ENCODE measurements at places on chromosomes 4 and X.

GRCh38 chr4:24795666-24796381 is 451 bp downstream of the SOD3 start:
- no peak for DNase-seq

DNA sequence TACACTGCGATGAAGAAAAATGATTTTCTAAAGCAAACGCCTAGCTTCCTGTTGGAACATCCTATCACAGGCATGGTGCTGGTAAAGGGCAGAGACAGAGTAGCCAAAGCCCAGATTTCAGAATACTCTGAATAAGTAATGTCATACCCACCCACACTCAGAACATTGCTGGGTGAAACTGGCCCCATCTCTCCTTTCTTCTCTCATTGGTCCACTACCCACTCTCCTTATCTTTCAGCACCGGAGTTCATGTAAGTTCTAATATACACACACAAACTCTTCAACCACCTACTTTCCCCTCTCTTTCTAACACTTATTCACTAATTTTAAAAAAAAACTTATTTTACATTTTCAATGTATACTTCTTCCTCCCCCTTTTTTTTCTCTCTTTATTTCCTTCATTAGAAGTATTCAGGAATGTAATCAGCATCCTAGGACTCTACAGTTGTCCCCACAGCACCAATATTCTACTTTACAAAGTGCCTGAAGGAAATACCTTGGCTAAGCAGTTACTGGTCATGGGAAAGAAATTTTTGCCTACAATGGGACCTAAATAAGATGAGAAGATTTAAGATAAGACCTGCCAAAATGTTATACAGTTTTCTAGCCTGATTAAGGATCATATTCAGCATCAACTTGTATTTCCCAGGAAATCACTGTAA is 63.0 kb downstream of the SEC24D start:
- DNase-seq, result no peak

DNA sequence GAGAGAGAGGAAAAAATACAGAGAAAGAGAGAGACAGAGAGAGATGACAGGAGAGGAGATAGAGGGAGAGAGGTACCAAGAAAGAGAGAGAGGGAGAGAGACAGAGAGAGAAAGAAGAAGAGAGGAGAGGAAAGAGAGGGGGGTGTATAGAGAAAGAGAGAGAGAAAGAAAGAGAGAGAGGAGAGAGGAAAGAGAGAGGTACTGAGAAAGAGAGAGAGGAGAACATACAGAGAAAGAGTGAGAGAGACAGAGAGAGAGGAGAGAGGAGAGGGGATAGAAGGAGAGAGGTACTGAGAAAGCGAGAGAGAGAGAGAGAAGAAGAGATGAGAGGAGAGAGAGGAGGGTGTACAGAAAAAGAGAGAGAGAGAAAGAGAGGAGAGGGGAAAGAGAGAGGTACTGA is 269.4 kb downstream of the CRLF2 start:
- DNase-seq, result no peak

DNA sequence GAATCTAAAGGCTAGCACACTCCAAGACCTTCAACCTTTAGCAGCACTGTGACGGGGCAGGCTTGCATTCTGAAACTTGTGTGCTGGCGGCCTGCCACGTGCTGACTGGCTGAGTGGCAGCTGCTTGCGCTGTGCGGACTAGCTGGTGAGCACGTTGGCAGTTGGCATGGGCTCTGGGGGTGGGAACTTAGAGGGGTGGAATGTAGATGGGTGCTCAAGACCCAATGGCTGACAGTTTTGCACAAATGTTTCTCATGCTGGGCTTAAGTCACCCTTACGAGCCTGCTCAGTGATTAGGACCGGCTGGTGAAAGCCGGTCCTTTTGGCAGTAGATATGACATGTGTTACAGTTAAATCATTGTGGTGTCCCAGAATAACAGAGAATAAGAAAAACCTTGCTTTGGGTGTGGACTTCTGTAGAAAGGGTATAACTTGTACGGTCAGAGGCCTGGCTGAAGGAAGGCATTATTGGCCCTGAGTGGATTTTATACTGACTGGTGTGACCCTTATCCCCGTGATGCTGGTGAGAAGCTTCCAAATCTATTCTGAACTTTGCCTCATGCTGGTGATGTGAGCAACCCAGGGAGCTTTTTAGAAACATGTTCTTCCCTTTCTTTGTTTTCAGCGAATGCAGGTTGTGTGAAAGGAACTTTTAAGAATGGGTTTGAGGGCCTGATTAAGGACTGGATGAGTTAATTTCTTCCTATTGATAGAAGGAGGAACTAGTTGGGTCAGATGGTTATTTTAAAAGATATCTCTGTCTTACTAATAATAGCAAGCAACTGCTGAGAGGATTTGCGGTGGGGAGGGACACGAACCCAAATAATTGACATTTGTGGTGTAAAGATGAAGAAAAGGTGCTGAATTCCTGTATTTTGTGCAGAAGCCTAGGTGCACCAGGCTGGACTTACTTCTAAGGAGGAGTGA is 107.4 kb upstream of the SLC4A4 start:
- DNase-seq, result no peak

GRCh38 chr4:518569-519083 is 19.6 kb downstream of the PIGG start:
- DNase-seq, result no peak

DNA sequence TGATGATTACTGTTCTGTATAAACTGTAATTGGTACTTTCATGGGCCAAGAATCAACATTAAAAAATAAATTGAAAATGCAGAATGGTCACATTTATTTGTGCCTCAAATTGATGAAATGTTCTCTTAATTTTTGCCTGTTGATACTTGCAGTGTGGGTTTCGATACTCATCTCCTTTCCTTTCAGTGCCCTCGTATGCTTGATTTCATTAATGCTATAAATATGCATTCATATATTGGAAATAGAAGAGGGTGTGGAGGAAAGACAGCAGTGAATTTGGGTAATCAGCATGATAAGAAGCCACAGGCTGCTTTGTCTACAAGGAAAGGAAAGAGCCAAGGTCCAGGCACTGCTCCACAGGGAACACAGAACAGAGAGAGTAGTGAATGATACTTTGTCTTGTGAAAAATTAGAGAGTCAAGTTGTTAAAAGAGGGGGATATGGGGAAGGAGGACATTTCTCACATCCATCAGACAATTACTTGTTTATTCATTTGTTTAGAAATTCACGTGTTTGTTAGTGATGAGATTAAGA is 1.0 kb upstream of the DDX60 start:
- DNase-seq, result no peak

DNA sequence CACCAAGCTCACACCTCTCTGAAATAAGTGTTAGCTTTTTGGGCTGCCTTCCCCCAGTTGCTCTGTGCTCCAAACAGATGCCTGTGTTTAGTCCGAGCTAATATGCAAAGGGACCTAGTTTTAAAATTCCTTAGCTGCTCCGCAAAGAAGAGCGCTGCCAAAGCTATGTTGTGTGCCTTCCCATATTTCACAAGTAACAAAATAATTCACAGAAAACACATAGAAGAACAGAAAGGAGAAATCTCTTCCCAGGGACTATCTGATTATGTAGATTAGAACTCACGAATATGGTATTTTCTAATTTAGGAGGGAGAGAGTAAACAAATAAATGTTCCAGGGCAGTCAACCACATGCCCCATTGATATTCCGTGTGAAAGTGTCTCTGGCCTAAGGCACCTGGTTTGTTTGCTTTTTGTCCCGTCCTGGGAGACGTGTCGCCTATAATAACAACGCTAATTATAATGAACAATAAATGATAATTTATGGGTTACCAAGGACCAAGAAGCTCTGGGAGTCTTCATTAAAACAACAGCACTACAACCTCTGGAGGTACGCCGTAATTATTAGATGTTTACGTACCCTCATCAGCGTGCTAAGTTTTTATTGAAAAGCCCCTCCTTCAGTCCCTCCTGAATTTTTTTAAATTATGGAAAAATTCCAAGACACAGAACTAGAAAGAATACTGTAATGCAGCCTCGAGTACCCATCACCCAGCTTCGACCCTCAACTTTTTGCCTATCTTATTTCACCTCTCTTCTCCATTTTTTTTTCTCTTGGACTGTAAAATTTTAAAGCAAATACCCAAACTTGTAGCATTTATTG is 1.2 kb upstream of the CCNG2 start:
- no peak for DNase-seq

DNA sequence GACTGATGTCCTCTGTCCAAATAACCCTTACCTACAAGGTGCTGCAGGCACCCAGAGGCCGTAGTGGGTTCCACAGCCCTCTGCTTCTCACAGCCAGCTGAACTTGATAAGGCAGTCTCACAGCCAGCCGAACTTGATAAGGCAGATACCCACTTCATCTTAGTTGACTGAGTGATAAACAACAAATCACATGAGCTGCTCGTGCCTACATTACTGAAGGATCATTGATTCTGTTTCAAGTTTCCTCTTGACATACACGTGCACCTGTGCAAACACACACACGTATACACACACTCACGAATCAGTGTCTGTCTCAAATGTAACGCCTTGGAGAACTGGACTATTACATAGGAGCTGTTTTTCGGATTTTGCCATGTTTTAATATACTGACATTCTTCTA is 276.3 kb downstream of the DCTD start:
- DNase-seq, result no peak

GRCh38 chr4:48079972-48080391 is 54.1 kb downstream of the TXK start:
- no peak for DNase-seq

DNA sequence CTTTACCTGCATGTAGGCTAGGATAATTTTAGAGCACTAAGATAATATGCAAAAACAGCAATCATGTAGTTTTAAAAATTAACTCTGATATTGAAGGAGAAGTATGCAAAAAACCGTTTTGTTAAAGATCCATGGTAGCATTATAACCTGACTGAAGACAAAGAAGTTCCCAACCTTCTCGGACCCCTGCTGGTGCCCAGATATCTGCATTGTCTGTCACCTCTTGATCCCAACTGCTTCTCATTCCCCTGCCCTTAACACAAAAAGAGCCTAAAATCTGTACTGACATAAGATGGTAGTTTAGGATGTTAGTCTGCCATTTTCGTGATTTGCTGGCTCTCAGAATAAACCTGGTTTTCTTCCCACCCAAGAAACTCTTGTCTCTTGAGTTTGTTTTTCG is 61.5 kb upstream of the UCP1 start:
- DNase-seq, result no peak

DNA sequence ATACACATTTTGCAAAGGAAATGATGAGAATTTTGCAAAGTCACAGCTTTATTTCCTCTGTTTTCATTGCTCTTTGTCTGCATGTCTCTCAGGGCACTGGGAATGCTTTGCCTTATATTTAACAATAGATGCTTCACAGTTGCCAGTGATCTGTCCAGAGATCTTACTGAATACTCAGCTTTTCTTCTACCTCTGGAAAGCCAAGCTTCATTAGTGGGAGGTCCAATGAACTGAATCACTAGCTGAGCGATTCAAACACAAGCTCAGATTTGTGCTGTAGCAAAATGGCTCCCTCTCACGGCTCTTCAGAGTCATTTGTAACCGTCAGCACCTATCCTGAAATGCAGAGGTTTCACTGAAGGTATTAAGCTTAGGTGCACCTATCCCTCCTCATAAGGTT is 138.9 kb downstream of the DCLK2 start:
- no peak for DNase-seq

DNA sequence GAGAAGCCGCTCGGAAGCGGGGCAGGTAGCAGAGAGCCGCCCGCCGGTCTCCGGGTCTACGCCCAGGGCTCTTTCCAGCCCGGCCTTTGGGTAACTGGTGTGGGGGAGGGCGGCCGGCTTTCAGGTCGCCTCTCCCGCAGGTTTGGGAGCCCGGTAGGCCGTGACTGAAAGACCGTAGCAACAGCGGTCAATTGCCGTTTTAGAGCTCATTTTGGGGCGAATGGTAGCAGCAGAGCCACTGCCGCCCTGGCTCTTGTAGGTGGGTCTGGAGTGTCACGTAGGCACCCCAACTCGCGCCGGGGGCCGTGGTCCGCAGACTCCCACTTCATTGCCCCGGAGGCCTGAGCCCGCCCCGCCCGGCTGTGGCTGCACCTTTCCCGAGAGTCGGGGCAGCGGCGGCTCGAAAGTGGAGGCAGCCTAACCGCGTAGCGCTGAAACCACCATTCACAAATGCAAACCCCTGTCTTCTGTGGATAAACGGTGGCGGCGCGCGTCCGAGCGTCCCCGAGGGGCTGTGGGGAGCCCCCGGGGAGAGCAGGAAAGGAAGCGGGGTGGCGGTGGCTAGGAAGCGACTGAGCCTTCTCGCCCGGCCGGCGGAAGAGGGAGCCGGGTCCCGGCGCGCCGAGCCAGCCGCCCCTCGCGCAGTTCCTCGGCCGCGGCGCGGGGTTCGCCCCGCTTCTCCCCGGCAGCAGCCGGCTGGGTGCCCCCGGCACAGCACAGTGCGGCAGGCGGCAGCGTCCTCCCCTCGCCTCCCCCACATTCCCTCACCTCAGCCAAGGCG is 2185.1 kb upstream of the TENM3 start:
- DNase-seq, result peak; percentile 12

DNA sequence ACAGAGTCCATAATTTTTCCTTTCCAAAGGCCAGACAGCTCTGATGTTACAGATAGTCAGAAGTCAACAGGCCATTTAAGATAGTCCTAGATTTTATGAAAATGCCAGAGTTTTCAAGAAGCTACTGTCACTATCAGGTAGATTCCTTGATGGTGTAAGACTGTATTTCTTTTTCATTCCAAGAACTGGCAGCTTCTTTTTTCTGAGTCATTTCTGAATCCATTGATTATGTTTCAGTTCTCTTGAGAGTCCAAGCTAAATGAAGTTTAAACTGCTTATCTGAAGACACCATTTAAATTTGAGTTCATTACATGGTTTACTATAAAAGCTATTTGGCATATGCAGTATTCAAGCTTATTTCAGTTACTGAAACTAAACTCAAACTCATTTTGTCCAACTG is 44.6 kb downstream of the RASSF6 start:
- no peak for DNase-seq

DNA sequence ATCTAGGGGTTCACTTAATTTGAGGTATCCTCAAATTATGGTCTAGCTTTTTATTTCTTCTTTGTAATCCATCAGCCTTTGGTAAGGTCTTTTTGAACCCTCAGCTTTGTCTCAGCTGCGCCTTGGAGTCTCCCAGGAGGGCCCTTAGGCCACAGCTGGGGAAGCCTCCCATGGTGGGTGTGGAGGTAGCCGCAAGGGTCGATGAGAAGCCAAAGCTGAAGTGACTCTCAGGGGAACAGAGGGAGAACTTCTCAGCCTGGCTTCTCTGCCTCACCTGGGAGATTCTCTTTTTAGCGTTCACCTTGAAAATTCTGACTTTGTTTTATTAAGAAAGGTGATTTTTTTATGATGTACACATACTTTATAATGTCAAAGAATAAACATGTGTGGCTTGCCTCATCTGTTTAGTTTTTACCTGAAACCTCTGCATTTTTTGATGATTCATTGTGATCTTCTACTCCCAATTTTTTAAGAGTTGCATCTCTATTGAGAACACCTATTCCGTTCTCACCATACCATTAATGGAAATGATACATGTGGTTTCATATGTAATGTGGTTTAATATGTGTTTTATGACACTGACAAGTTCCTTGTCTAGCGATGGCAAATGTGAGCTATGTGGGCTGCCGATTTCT is 25.6 kb upstream of the SLC25A4 start:
- no peak for DNase-seq
